ENCODE measurements at places on chromosomes 4 and X.

DNA sequence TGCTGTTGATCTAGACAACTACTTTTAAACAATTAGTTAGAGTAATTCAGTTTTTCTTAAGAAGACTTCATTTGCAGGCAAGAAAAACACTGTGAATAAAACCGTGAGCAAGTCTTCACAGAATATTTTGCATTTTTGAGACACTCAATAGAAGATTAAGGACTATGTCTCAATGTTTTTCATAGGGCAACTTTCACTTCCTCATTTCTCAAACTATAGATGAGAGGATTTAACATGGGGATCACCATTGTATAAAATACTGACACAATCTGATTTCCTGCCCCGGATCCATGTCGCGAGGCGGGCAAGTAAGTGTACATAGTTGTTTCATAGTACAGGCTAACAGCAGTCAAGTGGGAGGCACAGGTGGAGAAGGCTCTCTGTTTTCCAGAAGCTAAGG lies 108.8 kb upstream of the IGSF1 start:
- DNase-seq, result no peak

GRCh38 chr4:142523111-142523510 lies 323.0 kb downstream of the INPP4B start:
- no peak for DNase-seq

DNA sequence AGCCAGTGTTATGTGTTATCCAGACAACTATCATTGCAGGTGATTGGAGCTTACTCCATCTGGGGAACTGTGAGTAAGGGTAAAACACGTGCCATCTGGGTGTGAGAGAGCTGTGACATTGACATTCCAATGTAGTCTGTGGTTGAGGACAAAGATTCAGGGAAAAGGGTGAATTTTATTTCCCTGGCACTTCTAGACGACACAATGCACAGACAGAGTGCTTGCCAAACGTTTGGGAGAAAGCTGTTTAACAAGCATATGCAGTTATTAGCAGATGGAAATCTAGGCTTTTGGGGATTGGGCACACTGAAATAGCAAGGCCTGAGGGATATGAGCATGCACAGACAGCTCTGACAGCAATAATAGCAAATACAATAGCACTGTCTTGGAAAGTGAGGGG lies 21.3 kb upstream of the CTSO start:
- DNase-seq, result no peak

DNA sequence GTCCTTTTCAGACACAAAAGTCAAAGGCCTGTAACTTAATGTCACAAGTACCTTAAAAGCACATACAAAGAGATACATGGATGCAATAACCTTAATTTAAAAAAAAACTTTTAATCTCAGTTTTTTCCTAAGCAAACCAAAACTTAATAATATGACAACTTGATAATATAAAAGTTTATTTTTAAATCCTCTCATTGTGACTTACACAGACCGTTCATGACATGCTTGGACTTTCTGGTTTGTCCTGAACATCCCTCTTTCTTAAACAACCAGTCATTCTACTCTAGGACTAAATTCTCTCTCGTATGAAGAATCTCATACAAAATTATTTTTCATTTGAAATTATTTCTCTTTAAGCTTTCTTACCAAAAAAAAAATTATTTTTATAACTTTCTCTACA lies 43.1 kb upstream of the CYP2U1 start:
- DNase-seq, result no peak

GRCh38 chrX:149205937-149206336 lies 299.2 kb downstream of the IDS start:
- no peak for DNase-seq

DNA sequence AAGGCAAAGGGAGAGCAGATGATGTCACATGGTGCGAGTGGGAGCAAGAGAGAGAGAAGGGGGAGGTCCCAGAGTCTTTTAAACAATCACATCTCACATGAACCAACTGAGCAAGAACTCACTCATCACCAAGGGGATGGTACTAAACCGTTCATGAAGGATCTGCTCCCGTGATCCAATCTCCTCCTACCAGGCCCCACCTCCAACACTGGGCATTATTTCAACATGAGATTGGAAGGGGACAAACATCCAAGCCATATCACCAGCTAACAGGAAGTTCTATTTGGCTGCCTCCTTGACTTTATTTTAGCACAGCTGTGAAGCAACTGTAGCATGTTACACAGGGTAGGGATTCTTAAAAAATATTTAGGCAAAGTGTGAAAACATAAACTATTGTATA lies 102.5 kb downstream of the DDIT4L start:
- no peak for DNase-seq

DNA sequence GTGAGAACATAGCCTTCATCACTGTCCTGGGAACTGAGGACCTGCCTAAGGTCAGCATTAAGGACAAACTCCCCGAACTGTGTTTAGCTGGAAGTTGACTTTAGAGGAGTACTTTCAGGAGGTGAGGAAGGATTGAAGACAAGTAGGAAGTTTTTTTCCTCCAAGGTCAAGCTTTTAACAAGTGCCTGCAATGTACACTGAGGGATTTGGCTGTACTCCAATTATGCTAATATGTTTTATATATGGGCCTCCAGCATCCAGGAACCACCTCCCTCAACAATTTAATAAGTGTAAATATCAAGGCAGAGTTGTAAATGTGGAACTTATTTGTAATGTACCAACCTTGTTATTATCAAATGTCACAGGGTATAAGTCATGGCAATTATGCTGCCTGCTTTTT lies 726.2 kb downstream of the RPA4 start:
- DNase-seq, result no peak

GRCh38 chr4:62070291-62070852 lies 870.2 kb downstream of the ADGRL3 start:
- DNase-seq, result no peak

GRCh38 chrX:49155243-49155899 lies 7.2 kb upstream of the MAGIX start:
- DNase-seq, result peak; percentile 26

DNA sequence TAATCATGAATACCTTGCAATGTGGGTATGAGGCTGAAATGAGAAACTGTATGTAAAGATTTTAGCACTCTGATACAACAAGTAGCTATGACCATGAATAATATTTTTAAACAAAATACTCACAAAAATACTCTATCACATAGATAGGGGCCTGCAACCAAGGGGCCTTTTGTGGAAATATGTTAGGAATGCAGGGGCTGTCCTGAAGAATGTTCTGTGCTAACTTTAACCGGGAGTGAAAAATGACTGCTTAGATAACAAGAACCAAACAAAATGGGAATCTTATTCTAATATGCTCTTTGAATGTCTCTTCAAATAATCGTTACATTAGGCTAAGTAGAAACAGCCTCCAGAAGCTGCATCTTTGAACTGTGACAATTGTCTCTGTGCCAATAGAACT lies 37.9 kb upstream of the GYPA start:
- no peak for DNase-seq

- no peak for DNase-seq
Observed at GRCh38 chrX:40949071-40949470, 136.2 kb upstream of the USP9X start.
